COLO829 (cell line): ENCODE measurements at places on chromosomes 3 and 15.
A peak's percentile ranks its signal among the peaks of the same experiment; 100 is the strongest.

DNA sequence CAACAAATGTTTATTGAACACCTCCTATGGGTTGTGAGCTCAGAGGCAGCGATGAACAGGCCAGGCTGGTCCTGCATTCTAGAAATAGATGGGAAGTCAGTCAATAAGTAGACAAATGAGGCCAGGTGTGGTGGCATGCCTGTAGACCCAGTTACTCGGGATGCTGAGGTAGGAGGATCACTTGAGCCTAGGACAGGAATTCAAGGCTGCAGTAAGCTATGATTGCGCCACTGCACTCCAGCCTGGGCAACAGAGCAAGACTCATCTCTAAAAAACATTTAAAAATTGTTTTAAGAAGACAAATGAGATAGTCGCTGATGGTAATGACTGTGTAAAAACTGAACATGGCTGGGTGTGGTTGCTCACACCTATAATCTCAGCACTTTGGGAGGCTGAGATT, 4.4 kb upstream of the RHO start:
- DNase-seq, result no peak

DNA sequence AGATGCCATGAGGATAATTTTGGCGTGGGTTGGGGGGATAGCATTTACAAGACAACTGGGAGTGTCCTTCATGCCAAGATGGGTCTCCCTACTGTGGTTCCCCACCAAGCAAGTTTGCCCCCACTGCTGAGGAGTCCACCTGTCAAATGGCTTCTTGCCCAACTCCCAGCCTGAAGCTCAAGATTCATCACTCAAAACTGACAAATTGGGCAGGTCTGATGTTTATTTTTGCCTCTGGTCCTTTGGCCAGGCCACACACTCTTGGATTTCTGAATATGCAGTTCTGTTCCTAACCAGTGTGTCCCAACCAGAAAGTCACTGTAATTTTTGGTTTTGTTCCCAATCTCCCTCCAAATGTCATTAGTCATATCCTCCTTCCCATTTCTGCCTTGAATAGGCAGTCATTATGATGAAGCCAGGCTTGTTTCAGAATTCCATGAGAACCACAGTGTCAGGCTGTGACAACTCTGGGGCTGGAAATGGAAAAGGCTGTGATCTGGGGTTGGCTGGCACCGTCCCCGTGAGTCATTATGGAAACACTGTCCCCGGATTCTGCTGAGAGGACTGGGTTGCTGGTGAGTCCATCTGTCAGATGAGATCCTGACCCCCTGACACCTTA, 29.3 kb upstream of the MEF2A start:
- peak; percentile 85 for DNase-seq

DNA sequence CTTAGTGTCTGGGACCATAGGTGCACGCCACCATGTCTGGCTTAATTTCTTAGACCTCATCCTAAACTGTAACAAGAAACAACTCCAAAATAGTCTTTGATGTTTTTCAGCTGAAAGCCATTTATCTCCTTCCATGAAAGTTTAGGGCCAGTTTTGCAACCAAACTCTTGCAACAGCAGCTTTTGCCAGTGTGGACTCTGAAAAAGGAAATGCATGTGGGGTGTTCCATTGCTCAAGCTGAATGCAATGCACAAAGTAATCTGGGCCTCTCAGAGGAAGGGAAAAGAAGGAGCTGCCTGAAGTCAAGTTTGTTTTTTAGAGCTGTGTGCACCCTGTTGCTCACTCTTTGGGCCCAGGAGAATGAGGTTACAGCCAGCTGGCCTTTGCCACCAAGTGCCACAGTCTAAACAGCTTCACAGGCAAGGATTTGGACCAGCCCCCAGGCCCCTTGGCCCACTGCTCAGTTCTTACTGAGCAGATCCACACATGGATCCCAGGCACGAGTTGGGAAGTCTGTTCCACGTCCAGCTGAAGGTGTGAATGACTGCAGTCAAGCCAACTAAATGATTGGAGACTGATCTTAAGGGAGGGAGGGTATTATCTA, 212.3 kb upstream of the LRRFIP2 start:
- DNase-seq, result no peak

DNA sequence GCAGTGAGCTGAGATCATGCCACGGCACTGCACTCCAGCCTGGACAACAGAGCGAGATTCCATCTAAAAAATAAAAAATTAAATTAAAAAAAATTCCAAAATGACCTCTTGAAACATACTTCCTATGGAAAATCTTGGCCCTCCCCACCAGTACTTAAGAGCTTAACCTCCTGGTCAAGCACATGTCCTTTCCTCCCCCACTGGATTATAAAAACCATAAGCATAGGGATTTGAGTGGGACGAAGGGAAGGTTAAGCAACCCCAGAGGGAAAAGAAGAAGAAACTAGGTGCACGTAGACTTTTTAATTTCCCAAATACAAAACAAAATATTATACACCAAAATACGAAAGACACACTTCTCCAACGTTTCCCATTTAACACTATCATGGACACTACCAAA, 25.3 kb downstream of the SLC4A7 start:
- DNase-seq, result no peak

DNA sequence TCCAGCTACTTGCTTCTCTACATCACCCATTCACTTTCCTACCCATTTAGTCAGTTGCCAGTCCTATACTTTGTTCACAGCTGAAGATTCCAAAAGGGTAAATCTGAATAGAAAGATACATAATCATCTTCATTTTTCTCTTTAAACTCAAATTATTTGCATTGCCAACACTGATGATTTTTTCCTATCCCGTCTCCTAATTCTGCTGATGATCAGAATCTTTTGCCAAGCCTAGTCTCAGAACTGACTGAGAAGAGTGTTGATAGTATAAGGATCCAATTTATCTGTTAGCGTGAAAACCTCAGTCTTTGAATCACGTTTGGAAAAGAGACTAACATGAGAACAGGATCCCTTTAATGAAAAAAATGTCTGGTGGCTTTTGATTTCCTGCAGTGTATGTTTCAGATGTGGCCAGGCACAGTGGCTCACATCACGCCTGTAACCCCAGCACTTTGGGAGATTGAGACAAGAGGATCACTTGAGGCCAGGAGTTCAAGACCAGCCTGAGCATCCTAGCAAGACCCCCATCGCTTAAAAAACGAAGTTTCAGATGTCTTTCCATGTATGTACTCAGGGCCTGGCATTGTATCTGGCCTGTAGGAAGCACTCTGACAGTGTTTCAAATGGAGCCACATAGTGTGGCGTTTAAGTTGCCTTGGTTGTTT, 169.4 kb downstream of the KLHL25 start:
- no peak for DNase-seq

- no peak for DNase-seq
Observed at GRCh38 chr3:54797111-54797510, 130.7 kb downstream of the LRTM1 start.
